ENCODE measurements at places on chromosomes 4 and X.

- DNase-seq = no peak
Observed at GRCh38 chr4:104500442-104500841, 5.7 kb upstream of the CXXC4 start.

DNA sequence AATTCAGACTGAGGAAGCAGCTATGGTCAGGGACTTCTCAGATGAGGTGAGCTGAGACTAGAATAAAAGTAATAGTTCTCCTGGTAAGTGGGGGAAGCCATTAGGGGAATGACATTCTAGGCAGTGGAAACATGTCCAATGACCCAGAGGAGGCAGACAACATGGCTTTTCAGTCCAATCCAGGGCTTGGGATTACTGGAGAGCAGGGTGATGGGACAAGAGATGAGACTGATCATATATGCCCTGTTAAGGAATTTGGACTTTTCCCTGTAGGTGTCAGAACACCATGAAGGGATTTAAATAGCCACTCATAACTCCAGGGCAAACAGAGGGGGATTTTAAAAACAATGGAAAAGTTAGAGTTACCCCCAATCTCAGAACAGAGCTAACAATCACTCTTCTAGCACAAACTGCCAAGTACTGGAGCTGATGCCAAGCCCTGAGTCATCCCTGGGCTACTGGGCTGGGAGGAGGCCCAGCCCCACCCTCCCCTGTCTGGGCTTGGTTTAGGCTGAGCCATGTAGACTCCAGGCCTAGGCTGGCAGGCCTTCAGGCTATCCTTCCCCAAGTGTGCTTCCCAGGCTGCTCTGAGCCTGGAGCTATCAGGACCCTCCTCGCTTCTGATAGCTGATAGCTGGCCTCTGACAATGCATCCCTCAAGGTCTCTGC is 22.7 kb upstream of the MSN start:
- no peak for DNase-seq

- no peak for DNase-seq
Observed at GRCh38 chr4:182812916-182813315, 104.3 kb downstream of the DCTD start.

- no peak for DNase-seq
Observed at GRCh38 chr4:186808630-186809018, 85.0 kb upstream of the FAT1 start.

- no peak for DNase-seq
Observed at GRCh38 chrX:46712764-46713163, 46.2 kb downstream of the SLC9A7 start.

- DNase-seq = no peak
Observed at GRCh38 chr4:76127754-76128153, 20.4 kb downstream of the NUP54 start.

GRCh38 chr4:56628592-56628991 is 52.5 kb downstream of the HOPX start:
- DNase-seq = no peak

DNA sequence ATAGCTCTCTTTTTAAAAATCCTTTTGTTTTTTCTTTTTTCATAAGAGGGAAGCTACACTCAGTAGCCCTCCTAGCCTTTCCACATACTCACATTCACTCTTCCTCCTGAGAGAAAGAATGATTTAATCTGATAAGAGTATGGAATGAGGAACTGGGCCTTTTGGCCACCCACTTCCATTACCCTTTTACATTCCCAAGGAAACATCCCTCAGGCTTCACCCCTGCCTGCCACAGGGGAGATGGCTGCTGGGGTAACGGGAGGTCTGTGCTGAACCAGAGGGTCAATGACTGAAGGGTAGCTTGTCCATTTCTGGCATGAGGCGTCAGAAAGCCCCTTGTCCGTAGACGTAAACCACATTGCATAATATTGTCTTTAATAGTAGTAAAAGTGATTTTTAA is 67.2 kb upstream of the CCSER1 start:
- no peak for DNase-seq

- DNase-seq = no peak
Observed at GRCh38 chr4:38674258-38675144, 10.5 kb downstream of the KLF3 start.

- no peak for DNase-seq
Observed at GRCh38 chr4:131367441-131367840, 1781.7 kb upstream of the PCDH10 start.

- DNase-seq = no peak
Observed at GRCh38 chr4:43286137-43286536, 393.6 kb downstream of the GRXCR1 start.

DNA sequence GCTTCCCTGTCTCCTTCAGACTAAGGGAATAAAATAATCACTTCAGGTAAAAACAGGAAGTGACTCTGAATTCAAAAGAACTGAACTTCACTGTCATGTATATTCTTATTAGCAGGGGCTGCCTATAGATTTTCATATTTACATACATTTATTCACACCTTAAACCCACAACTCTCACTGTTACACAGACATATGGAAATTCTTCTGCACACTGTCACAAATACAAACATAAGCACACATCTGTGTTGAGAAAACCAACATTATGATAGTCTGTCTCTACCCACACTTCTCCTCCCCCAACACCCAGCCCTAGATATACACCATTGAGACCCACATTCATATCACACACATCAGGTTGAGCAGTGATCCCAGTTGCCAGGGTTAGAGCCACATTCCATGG is 5.7 kb upstream of the FGF16 start:
- DNase-seq = no peak

DNA sequence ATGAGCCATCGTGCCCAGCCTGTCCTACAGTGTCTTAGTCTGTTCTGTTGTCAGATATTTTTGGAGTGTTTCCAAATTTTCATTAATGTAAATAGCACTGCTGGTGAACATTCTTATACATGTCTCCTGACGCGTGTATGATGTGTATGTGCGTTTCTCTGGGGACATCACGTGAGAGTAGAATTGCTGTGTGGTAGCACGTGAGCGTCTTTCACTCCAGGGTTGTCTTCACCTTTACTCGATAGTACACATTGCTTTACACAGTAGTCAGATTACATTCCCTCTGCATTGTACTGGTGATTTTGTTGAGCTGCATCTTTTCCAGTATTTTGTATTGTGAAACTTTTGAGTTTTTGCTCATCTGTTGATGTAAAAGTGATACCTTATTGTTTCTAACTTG is 60.0 kb downstream of the ARHGAP10 start:
- DNase-seq = no peak

DNA sequence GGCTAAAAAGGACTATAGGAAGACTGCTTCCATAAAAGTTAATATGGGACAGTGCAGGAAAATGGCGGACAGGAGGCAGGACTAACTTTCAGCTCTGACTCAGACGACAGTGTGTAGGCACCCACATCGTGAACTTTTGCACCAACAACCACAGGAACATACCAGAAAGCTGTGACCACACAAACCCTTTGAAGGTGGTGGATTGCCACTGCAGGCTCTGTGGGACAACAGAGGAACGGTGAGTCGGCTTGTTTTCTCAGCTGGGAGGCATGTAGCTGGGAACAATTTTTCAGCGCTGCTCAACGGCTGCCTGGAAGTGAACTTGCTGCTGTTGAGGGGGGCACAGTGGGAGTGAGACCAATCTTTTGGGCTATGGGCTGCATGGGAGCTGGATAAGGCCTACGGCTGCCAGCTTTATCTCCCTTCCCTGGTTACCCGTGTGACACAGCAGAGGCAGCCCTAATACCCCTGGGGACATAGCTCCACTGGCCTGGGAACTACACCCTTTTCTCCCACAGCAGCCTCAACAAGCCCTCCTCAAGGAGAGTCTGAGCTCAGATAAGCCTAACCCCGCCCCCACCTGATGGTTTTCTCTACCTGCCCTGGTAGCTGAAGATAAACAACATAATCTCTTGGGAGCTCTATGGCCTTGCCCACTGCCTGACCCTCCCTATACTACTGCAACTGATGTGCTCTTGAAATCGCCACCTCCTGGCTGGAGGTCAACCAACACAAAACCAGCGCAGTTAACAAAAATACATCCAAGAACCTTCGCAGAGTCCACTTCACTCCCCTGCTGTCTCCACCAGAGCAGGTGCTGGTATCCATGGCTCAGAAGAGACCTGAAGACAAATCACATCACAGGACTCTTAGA is 1537.0 kb downstream of the C4orf33 start:
- DNase-seq = no peak

DNA sequence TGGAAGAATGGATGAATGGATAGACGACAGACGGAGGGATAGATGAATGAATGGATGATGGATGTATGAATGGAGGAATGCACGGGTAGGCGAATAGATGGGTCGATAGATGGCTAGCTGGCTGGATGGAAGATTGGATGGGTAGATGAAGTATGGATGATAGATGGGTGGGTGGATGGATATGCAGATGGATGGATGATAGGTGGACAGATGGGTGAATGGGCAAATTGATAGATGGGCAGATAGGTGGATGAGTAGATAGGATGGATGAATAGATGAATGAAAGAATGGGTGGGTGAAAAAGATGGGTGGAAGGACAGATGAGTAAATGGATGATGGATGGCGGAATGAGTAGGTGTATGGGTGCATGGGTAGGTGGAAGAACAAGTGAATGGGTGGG is 57.3 kb downstream of the EVC2 start:
- no peak for DNase-seq

- no peak for DNase-seq
Observed at GRCh38 chr4:176404621-176405020, 84.9 kb downstream of the SPCS3 start.

DNA sequence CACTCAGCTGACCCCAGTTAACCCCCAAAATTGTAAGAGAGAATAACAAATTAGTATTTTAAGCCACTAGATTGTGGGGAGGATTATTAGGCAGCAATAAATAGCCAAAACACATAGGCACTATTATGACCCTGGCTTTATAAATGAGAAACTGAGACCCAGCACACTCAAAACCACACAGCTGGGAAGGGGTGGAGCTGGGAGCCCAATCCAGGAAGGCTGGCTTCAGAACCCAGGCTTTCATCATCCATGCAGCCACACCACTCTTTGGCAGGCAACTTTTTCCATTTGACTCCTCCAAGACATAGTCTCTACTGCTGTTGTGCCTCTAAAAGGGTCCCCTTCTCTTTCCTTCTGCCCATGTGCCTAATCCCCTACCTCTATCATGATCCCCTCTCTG is 253.8 kb downstream of the DHX15 start:
- no peak for DNase-seq

GRCh38 chrX:40021647-40022046 is 76.1 kb downstream of the BCOR start:
- no peak for DNase-seq

DNA sequence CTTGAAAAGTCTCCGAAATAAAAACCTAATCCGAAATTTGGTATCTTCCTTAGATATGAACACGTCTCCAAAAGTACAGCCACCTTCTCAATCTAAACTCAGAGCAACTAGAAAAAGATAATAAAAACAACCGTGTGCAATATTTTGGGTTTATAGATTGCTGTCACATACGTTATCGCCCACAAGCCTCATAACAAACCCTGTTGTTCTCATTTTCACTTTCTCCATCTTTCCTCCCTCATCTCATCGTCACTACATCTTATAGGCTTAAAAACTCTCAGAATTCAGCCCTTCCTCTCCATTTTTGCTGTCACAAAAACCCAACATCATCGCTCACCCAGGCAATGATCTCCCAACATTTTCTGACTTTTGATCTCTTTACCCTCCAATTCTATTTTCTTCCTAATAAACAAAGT is 448 bp upstream of the SCFD2 start:
- no peak for DNase-seq

DNA sequence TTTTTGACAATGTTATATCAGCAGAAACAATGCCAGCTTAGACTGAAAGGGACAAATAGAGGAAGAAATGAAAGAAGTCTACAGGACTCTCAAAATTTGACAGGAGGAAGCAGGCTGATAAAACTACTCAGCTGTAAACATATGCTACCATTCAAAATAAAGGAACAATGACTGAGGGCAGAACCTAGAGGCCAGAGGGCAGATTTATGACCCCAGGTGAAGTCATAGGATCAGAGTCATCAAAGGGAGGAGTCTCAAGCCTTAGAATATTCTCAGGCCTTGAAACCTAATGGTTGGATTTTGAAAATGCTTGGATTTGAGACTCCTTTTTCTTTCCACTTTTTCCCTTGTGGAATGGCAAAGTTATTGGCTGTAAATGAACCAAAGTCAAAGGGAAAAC is 17.0 kb upstream of the SYTL5 start:
- no peak for DNase-seq

GRCh38 chrX:22320236-22320873 is 47.6 kb downstream of the CBLL2 start:
- no peak for DNase-seq

GRCh38 chrX:44908153-44908552 is 35.2 kb downstream of the KDM6A start:
- no peak for DNase-seq

DNA sequence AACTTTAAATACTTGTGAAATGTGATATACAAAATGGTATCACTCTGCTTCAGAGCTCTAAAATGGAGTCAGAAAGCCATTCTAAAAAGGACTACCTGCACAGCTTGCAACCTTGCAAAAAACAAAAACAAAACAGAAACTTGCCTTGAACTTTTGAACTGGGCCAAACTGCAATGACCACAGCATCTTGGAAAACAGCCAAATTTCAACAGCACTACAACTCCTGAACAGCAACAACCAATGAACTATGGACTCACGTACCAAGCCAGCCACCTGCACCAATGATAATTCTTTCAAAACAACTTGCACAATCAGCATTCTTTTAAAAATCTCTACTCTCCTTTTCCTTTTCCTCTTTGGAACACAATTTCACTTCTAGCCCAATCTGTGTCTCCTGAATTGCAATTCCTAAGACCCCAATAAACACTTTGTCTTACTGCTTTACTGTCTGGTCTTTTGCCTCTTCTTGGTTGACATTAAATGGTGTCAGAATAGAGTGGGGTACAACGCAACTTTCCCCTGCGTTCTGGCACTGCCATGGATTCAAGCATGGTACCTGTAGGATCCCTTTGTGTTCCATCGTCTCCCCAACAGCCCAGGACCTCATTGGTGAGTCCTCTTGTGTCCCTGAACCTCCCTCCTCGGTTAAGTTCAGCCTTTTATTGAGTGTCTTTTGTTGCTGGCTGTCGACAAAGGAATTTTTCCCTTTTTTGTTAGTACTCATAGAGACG is 35.7 kb upstream of the FMR1 start:
- no peak for DNase-seq

- DNase-seq = no peak
Observed at GRCh38 chr4:119020158-119020557, 115.5 kb upstream of the MYOZ2 start.

DNA sequence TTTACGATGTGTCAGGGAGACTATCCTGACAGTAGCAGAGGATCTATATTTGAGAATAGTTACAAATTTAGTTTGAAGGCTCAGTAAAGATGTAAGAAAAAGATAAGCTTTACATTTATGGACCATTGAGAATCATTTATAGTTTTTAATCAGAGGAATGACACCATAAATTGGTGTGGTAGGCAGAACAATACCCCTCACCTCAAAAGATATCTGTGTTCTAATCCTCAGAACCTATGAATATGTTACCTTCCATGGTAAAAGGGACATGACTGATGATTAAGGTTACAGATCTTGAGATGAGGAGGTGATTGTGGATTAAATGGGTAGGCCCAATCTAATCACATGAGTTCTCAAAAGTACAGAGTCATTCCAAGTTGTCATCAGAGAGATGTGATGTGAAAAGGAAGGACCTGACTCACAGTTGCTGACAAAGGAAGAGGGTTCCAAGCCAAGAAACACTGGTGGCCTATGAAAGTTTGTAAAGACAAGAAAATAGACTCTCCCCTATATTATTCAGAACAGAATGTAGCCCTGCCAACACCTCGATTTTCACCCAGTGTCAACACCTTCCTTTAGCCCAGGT is 27.0 kb downstream of the EREG start:
- DNase-seq = no peak

Measured in T-helper 17 cell (primary cell).